ENCODE measurements at places on chromosomes 5 and 9. TPM values are rescaled to one million over a fixed set of nuclear protein-coding genes. Genes with fewer than 3 reads are reported as not detected.

DNA sequence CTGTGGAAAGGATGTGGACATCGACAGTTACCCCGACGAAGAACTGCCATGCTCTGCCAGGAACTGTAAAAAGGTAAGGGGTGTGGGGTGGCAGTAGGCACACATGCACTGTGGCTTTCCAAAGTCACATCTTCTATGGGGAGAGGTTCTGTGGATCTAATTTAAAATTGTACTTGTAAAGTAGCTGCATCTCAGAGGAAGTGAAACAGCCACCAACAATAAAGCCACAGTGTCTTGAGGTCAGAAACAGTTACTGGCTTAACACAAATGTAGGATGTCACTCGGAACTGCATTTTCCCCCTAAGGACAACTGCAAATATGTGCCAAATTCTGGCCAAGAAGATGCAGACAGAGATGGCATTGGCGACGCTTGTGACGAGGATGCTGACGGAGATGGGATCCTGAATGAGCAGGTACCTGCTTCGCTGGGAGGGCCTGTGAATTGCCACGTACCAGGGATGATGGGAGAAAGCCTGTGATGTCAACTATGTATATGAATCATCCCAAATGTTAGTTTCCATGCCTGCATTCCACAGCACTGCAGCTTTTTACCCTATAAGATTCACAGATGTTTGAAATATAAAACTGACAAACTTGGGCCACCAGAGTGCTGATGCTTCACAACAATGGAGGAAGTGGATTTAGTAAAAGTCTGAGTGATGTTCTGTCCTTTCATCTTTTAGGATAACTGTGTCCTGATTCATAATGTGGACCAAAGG is 35.3 kb downstream of the THBS4 start:
- H3K36me3 ChIP-seq, result no peaks in the 10 kb centered on the region
- no peak for DNase-seq

PAPPA gene
- 0.38 TPM for total RNA-seq

NFX1 gene
- 29.7 TPM for total RNA-seq

DNA sequence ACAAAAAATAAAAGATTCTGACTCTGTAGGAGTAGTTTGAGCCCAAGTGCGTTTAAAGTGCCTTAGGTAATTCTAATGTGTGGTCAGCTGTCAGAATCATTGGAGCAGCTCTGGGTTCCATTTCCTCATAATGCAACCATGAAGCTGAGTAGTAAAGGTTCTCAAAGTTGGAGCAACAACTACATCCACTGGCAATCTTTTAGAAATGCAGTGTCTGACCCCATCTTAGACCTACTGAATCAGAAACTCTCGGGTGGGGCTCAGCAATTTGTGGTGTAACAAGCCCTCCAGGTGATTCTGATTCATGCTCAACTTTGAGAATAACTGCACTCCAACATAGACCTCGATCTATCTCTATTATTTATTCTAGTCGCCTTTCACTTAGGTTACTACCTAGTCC is 7.6 kb upstream of the ALDH1A1 start:
- DNase-seq, result no peak
- no peak overlapping the region for H3K27ac ChIP-seq
- H3K36me3 ChIP-seq, result no peaks in the 10 kb centered on the region

DNA sequence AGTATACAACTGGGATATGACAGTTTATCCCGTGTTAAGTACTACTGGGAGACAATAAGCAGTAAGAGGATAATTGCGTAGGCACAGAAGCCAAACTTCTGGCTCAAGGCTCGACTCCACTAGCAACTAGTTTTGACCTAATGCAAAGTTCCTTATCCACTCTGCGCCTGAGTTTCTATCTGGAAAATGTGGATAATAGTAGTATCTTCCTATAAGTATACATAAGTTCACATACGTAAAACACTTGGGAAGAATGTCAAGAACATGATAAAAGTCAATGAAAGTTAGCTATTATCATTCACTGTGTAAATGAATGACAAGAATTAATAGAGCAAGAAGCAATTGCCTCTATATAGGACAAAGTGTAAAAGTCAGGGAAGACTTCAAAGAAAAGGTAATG is 45.7 kb downstream of the FTMT start:
- no peak for DNase-seq
- H3K36me3 ChIP-seq, result no peaks in the 10 kb centered on the region
- no peaks in the 10 kb centered on the region for H3K4me1 ChIP-seq
- no peak overlapping the region for H3K27ac ChIP-seq
- no peaks in the 10 kb centered on the region for H3K27me3 ChIP-seq

Data from GM23338 (cell line).